DMS 273 treated with DMSO at 0.1 percent for 48 hours (cell line): ENCODE measurements at places on chromosomes 7 and 10.

DNA sequence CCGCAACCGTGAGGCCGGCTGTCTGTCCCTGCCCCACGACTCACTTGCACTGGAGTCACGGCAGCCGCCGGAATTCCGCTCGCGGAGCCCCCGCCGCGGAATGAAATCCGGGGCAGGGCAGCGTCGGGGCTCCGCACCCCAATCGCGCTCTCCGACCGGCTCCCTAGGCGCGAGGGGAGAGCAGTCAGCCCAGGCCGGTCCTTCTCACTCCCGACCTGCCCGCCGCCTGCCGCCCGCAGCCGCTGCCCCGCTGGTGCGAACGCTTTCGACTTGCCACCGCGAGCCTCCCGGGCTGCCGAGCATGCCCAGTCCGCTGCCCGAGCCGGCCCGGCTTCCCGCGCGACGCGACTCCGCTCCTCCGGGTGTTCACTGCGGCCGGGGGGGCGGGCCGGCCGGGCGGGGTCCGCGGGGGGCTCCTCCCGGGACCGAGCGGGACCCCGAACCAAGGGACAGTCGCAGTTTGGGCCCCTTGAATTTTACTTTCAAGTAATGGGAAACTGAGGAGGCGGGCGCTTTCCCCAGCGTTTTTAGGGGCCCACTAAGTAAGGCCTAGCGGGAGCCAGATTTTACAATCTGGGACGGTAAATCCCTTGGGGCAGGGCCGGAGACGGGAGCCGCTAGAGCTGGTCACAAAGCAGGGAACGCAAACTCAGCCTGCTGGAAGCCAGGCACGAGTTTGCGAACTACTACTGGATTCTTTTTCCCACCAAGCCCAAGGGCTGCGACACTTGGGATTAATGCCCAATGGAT, at the start of gene SGMS1:
SGMS1 (minus strand) TSS at position 294 of the 750 bp plus-strand sequence. CDS start 279,842 bp downstream, outside the sequence.
- no peak for DNase-seq

DNA sequence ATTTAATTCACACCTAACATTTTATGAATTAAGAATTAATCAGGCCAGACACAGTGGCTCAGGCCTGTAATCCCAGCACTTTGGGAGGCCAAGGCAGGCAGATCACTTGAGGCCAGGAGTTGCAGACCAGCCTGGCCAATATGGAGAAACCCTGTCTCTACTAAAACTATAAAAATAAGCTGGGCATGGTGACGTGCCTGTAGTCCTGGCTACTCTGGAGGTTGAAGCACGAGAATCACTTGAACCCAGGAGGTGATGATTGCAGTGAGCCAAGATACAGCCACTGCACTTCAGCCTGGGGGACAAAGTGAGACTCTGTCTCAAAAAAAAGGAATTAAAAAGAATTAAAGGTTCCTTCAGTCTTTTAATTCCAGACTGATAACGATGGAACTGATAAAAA, 11.1 kb downstream of the LARP4B start:
- no peak for DNase-seq

- DNase-seq: no peak
These were observed 1.1 kb downstream of the BAZ1B start for GRCh38 chr7:73520673-73521635.

GRCh38 chr10:58299580-58299979, 30.6 kb downstream of the CISD1 start:
- DNase-seq: no peak
